ENCODE measurements at places on chromosomes 16 and 17.
A peak's percentile ranks its signal among the peaks of the same experiment; 100 is the strongest.

DNA sequence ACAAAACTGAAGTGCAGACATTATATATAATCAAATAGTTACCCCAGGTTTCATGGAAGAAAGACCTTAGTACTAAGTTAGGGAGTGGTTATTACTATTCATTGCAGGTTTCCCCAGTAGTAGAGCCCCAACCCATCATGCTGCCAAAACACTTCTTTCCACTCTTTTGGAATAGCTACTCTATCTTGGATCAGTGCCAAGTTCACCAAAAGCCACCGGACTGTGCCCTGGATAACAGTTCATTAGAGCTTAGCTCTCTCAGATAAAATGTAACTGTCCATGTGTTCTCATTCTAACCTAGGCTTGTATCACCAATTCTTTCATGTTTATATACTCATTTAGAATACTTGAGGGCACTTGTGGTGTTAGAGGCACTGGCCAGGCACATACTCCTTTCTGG lies 540.1 kb upstream of the C16orf82 start:
- DNase-seq = no peak

DNA sequence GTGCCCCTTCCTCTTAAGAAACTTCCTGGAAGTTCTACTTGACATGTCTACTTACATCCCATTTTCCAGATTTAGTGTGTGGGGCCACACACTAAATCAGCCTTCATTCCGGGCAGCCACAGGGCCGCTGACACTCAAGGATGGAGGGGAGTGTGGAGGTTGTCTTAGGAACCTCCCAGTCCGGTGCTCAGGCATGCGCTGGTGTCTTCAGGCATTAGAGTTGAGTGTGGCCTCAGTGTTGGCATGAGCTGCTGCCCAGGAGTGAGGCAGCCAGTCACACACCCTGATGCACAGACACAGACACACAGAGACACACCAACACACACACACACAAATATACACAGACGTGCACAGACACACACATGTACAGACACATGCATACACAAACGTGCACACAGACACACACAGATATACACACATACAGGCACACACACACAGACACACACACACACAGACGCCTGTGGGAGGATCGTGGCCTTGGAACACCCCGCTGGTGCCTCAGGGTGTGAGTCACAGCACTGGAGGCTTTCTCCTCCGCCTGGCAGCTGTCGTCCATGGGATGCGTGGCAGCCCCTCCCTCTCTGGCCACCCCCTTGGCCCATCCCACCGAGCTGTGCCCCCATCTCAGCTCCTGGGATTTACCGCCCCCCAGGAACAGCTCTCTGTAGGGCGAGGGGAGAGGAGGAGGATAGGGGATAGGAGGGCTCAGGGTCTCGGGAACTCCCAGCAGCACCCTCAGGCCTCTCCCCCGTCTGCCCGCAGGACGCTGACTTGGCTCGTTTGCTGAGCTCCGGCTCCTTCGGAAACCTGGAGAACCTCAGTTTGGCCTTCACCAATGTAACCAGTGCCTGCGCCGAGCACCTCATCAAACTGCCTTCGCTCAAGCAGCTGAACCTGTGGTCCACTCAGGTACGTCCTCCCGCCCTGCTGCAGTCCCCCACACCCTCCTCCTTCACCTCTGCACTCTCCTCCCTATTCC lies 75.6 kb upstream of the PLCG2 start:
- no peak for DNase-seq

- DNase-seq = no peak
These were observed 88.8 kb upstream of the ANKFN1 start for GRCh38 chr17:56064506-56064905.

- no peak for DNase-seq
These were observed 20.5 kb downstream of the USP7 start for GRCh38 chr16:8943001-8943763.

DNA sequence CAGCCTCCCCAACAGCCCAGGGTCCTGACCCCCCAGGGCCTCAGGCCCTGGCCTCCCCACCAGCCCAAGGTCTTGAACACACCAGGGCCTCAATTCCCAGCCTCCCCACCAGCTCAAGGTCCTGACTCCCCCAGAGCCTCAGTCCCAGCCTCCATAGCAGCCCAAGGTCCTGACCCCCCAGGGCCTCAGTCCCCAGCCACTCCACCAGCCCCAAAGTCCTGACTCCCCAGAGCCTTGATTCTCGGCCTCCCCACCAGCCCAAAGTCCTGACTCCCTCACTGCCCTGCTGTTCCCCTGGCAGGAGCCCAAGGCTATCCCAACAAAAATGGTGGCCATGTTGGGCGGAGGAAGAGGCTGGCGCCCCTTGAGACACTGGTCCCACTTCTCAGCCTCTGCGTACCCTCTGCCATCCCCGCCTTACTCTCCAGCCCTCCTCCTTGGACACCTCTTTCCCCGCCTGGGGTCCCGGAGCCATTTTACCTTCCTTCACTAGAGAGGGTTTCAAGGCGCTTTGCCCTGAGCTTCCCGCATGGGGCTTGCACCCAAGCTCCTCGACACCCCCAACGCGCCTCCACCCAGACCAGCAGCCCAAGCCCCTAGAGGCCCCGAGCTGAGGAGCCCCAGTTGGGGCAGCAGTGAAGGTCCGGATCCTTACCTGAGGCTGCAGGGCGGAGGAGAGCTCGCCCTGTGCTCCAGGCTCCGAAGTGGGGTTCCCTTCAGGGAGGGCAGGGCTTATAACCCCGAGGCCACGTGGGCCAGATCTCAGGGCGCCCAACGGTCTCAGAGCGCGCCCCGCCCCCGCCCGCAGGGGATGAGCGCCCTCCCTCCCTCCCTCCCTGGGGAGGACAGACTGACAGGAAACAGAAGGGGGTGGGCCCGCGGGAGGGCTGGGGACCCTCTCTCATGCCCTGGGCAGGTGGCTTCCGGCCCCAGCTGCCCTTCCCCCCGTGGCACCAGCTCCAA lies 3.5 kb upstream of the TSPOAP1 start:
- DNase-seq = peak; percentile 95

- peak; percentile 38 for DNase-seq
These were observed 48.0 kb upstream of the CDYL2 start for GRCh38 chr16:80852261-80852872.

DNA sequence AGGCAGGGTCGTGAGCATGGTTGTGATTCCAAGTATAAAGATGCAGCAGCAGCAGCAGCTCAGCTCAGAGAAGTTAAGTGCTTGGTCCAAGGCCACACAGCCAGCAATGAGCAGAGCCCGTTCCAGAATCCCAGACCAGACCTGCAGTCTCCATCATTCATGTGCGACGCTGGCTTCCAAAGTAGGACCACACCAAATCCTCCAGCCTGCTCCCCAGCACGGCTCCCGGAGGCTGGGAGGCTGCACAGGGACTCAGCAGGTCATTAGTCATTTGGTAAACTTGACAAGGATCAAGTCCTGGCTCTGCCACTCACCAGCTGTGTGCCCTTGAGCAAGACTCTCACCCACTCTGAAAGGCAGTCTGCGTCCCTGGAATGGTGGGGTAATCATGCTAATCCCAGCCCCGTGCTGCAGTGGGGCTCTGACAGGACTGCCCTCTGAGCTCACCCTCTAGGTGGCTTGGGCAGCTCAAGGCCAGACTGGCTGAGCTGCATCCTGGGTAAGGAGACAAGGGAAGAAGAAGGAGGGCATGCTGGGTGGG lies 95.1 kb upstream of the TMEM132E start:
- DNase-seq = no peak

GRCh38 chr16:26605626-26606271 lies 461.0 kb upstream of the C16orf82 start:
- no peak for DNase-seq

DNA sequence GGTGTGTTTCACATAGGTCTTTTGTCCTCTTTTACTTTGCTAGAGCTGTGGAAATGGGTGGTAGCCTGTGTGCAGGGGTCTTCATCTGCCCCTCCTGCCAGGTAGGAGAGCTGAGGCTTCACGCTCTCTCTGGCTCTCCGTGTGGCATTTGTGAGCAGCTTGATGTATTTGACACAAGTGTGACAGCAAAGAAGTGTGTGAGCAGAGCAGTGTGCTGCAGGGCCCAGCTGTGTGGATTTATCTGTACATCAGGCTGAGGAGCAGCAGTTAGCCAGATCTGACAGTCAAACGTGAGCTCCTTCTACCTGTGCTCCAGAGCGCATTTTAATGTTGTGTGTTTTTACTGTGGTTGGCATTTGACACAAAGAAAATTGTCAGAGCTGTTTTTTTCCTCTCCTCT lies 101.8 kb downstream of the FTO start:
- no peak for DNase-seq

Measured in Jurkat, Clone E6-1 (cell line).